ENCODE measurements at places on chromosomes 16 and 17. TPM values are rescaled to one million over a fixed set of nuclear protein-coding genes. Genes with fewer than 3 reads are reported as not detected.

RCVRN gene
- not detected for total RNA-seq

SMIM22 gene
- not detected for total RNA-seq

BCO1 gene
- not detected for total RNA-seq

SDR42E1 gene
- not detected for total RNA-seq

SPATA22 gene
- not detected for total RNA-seq

DNA sequence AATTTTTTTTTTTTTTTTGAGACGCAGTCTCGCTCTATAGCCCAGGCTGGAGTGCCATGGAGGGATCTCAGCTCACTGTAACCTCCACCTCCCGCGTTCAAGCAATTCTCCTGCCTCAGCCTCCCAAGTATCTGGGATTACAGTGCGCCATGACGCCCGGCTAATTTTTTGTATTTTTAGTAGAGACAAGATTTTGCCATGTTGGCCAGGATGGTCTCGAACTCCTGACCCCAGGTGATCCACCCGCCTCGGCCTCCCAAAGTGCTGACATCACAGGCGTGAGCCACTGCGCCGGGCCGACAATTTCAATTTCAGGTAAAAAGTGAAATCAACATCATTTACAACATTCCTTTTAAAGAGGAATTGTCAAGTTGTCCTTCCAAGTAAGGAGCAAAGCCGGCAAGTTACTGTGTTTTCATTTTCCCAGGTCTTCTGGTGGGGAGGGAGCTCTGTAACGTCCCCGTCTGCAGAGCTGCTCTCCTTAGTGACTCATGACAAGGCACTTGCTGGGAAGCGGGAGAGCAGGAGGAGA, 873 bp downstream of the NPLOC4 start:
- H3K36me3 ChIP-seq, result peaks cover 2% of the 10 kb centered on the region
- no peak for DNase-seq
- peak overlapping the region; percentile 97 for H3K27ac ChIP-seq
- H3K4me1 ChIP-seq, result peaks cover 22% of the 10 kb centered on the region
- H3K4me3 ChIP-seq, result peak overlapping the region; percentile 92
- H3K27me3 ChIP-seq, result no peaks in the 10 kb centered on the region

- H3K27me3 ChIP-seq, result no peaks in the 10 kb centered on the region
- H3K36me3 ChIP-seq, result peaks cover 5% of the 10 kb centered on the region
- no peak overlapping the region for H3K4me3 ChIP-seq
- H3K27ac ChIP-seq, result no peak overlapping the region
- DNase-seq, result no peak
Observed at GRCh38 chr16:47363761-47364160, 97.1 kb downstream of the ITFG1 start.

DNA sequence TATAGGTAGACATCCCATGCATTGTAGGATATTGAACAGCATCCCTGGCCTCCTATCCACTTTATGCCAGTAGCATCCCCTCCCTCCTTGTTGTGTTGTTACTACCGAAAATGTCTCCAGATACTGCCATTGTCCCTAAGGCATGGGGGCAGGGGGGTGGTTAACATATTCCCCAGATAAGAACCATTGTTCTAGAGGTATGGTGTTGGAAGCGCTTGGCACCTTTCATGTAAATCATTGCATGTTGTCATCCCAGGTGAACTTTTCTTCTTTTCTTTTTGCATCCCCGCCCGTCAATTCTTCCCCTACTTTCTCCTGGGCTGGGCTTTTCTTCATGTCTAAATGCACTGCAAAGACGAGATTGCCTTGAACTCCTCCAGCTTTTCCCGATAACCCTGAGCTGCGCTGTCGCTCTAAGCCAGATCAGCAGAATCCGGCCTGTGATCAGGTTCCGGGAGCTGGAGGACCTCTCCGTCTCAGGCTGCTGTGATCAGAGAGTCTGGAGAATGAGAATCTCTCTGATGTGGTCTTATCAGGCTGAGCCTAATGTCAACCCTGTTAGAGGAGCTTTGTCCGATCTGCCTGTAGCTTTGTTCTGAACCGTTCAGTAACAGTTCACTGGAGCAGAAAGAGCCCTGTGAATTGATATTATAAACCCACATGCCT, 76.2 kb downstream of the RBFOX1 start:
- H3K36me3 ChIP-seq, result no peaks in the 10 kb centered on the region
- H3K4me3 ChIP-seq, result no peak overlapping the region
- no peak overlapping the region for H3K27ac ChIP-seq
- no peaks in the 10 kb centered on the region for H3K27me3 ChIP-seq
- no peaks in the 10 kb centered on the region for H3K4me1 ChIP-seq
- no peak for DNase-seq

DNA sequence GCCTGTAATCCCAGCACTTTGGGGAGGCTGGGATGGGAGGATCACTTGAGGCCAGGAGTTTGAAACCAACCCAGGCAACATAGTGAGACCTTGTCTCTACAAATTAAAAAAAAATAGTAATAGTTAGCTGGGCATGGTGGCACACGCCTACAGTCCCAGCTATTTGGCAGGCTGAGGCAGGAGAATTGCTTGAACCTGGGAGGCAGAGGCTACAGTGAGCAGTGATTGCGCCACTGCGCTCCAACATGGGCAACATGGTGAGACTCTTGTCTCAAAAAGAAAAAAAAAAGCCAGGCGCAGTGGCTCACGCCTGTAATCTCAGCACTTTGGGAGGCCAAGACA, 56.9 kb upstream of the MRTFB start:
- peak overlapping the region; percentile 11 for H3K4me3 ChIP-seq
- DNase-seq, result no peak
- H3K36me3 ChIP-seq, result no peaks in the 10 kb centered on the region
- H3K27me3 ChIP-seq, result no peaks in the 10 kb centered on the region
- peaks cover 57% of the 10 kb centered on the region for H3K4me1 ChIP-seq
- H3K27ac ChIP-seq, result peak overlapping the region; percentile 94

DNA sequence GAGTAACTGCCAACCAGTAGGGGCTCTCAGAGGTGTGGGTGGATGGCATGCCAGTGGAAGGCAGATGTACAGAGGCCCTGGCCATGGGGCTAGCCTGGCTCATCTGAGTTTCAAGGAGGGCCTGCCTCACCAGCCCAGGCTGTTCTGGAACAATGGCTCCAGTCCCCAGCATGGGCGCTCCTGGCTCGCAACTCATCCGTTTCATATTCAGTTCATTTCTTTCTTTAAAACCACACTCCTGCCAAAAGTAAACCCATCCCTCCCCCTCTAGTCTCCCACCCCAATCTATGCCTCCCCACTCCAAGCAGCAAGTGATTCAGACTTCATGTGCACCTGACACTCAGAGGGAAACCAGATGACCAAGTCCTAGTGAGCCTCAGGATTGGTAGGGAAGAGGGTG, 2.4 kb downstream of the CCL13 start:
- no peak for DNase-seq
- H3K36me3 ChIP-seq, result no peaks in the 10 kb centered on the region
- H3K4me3 ChIP-seq, result no peak overlapping the region
- peaks cover 16% of the 10 kb centered on the region for H3K27me3 ChIP-seq
- H3K4me1 ChIP-seq, result no peaks in the 10 kb centered on the region

DNA sequence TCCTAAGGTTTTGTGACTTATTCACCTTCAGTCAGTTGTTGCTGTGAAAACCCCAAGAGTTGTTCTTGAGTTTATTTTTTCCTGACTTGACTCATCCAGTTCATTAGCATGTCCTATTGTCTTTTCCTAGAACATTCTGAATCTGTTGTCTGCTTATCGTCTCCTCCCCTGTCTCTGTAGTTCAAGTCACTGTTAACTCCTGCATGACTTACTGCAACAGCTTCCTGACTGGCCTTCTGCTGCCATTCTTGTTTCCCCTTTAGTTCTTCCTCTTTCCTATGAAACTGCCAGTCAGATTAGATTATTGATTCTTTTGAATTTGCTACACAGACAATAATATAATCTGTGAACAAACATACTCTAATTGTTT, 161.5 kb downstream of the FTO start:
- H3K4me3 ChIP-seq, result no peak overlapping the region
- peak overlapping the region; percentile 57 for H3K27ac ChIP-seq
- peaks cover 18% of the 10 kb centered on the region for H3K4me1 ChIP-seq
- no peaks in the 10 kb centered on the region for H3K27me3 ChIP-seq

DNA sequence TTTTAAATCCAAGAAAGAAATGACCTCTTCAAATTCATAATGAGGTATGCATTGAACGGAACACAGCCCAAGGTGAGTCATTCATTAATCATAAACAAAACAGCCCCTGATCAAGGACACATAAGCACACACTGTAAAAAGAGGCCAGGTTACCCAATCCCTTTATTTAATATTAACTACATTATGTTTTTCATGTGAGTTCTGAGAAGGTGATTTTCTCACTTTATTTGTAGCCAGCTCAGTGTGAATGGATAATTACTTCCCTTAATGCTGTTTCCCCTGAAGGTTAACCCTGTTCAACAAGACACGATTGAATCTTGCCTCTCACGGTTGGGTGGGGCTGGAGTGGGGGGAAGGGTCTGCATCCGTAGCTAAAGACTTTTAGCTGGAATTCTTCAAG, 257.3 kb upstream of the SALL1 start:
- H3K27ac ChIP-seq, result no peak overlapping the region
- no peaks in the 10 kb centered on the region for H3K4me1 ChIP-seq
- no peaks in the 10 kb centered on the region for H3K36me3 ChIP-seq
- no peak overlapping the region for H3K4me3 ChIP-seq
- no peaks in the 10 kb centered on the region for H3K27me3 ChIP-seq

DNA sequence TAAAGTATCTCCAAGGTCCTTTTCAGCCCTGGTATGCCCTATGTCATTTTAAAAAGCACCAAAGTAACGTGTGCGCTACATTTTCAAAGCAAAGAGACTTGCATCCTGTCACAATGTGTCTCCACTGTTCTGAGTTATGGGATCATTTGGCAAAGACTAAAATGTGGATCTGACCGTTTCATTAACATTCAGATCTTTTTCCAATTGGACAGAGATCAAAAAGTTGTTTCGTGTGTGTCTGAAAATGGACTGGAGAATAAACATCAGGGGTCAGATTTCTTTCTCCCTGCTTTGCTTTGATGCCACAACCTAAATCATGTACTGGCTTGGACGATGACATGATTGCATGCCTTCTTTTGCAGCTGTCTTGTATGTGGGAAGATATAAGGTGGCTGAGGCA, 136.0 kb upstream of the NOG start:
- H3K27ac ChIP-seq, result no peak overlapping the region
- peaks cover 9% of the 10 kb centered on the region for H3K27me3 ChIP-seq
- H3K4me3 ChIP-seq, result no peak overlapping the region

GRCh38 chr17:43069368-43069898, 44.4 kb downstream of the RND2 start:
- no peaks in the 10 kb centered on the region for H3K4me1 ChIP-seq
- DNase-seq, result no peak
- no peak overlapping the region for H3K4me3 ChIP-seq
- H3K27ac ChIP-seq, result no peak overlapping the region

- no peak for DNase-seq
- no peaks in the 10 kb centered on the region for H3K27me3 ChIP-seq
- H3K36me3 ChIP-seq, result peaks cover 13% of the 10 kb centered on the region
- H3K27ac ChIP-seq, result no peak overlapping the region
- peaks cover 20% of the 10 kb centered on the region for H3K4me1 ChIP-seq
- H3K4me3 ChIP-seq, result no peak overlapping the region
Observed at GRCh38 chr16:89153848-89154271, 17.7 kb upstream of the CDH15 start.

- H3K4me3 ChIP-seq, result peak within 1 kb of the TSS; percentile 64
- no peaks in the 10 kb centered on the region for H3K36me3 ChIP-seq
- peaks cover 16% of the 10 kb centered on the region for H3K27me3 ChIP-seq
Observed at GRCh38 chr17:16491703-16492612, at the start of gene LRRC75A. Gene LRRC75A, minus strand, starts transcription at chr17:16492193. Its CDS starts 203 bp downstream, at chr17:16491990.

GRCh38 chr16:69481901-69482341, 57.5 kb downstream of the CYB5B start:
- no peak for DNase-seq
- H3K4me1 ChIP-seq, result peaks cover 23% of the 10 kb centered on the region

GRCh38 chr17:6831661-6832263, at the start of gene TEKT1:
Gene TEKT1, minus strand, starts transcription at chr17:6831729. Its CDS starts 1,353 bp downstream, at chr17:6830376.
- peak within 1 kb of the TSS; percentile 49 for H3K4me3 ChIP-seq
- H3K27me3 ChIP-seq, result peaks cover 63% of the 10 kb centered on the region
- no peak within 1 kb of the TSS for H3K27ac ChIP-seq
- DNase-seq, result no peak
- H3K4me1 ChIP-seq, result peaks cover 2% of the 10 kb centered on the region

DNA sequence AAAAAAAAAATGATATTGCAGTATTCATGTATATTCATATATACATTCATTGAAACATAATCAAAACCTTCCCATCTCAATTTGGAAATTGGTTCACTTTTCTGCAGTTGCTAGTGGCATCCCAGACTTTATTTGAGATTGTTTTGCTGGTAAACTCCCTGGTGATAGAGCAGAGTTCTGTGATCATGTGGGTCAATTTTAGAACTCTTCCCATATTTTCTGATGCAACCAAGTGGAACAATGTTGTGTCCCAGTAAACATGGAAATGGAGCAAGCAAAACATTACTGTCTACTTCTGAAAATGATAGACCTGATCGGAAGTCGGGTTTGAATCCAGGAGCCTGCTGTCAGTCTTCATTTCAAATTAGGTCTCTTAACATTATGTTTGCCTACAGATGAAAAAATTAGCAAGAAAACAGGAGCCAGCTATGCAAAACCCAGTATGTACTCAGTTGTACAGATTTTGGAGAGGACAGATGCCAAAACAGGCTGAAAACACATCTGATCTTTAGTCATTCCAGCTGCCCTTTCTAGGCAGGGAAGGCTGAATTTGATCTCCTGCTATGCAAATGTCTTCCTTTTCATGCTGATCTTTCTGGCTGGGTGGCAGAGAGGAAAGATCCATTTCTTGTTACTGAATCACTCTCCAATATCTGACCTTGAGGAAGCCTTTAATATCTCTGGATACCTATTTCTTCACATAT, 786.6 kb upstream of the SOX9 start:
- H3K4me1 ChIP-seq, result peaks cover 37% of the 10 kb centered on the region
- no peaks in the 10 kb centered on the region for H3K27me3 ChIP-seq
- no peak overlapping the region for H3K4me3 ChIP-seq

DNA sequence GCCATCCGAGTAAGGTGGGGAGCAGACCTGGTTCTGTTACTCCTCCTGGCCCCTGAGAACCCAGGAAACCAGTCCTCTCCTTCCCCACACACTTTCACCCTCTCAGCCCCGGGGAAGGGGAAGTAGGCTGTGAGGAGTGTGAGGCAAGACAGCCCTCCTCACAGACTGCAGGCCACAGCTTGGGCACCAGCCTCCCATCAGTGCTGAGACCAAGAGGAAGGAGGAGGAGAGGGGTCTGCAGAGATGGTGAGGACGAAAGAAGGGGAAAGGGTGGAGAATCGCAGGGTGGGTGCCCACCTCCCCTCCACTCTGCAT, 7.0 kb downstream of the G6PC3 start:
- H3K4me3 ChIP-seq, result no peak overlapping the region
- no peak for DNase-seq
- no peak overlapping the region for H3K27ac ChIP-seq
- H3K27me3 ChIP-seq, result no peaks in the 10 kb centered on the region
- H3K36me3 ChIP-seq, result peaks cover 22% of the 10 kb centered on the region

- no peaks in the 10 kb centered on the region for H3K4me1 ChIP-seq
- peaks cover 40% of the 10 kb centered on the region for H3K27me3 ChIP-seq
- H3K4me3 ChIP-seq, result no peak overlapping the region
Observed at GRCh38 chr16:51442141-51442870, 291.2 kb upstream of the SALL1 start.
